Inflammatory macrophage (primary cell): ENCODE measurements at places on chromosomes 12 and 14.

- no peak for DNase-seq
These were observed 43.2 kb downstream of the SSPN start for GRCh38 chr12:26238341-26239121.

- no peak for DNase-seq
These were observed 9.4 kb upstream of the PTGR2 start for GRCh38 chr14:73842201-73842600.

- no peak for DNase-seq
These were observed 100.2 kb upstream of the PRICKLE1 start for GRCh38 chr12:42689699-42690098.

DNA sequence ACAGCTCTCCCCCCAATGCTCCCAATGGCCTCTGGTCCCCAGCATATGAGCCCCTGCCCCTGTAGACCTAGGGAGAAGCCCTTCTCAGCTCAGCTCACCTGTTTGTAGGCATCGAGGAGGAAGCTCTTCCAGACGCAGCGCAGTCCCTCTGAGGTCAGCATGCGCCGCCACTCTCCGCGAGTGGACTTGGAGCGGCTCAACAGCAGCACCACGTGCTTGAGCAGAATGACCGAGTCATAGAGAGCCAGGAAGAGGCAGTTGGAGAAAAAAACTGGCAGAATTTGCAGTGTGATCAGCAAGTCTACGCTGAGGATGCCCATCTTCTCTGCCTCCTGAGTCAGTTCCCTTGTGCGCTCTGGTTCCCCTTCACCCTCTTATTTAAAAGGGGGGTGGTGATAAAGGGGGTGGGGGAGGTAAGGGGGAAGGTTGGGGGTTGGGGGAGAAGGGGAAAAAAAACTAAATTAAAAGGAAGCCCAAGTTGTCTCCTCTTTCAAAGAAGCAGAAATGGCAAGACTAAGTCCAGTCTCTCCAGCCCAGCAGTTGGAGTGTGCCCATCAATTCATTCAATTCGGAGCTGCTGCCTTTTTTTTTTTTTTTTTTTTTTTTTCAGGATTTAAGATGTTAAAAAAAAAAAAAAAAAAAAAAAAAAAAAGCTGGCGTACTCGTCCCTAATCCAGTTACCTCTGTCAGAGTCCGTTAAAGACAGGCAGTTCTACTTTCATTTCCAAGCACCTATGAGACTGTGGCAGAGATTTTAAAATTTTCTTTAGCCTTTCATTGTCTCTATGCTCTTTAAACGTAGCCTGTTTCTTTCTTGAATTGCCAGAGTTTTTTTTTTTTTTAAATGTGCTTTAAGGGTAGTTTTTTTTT is at the start of gene DIO2:
DIO2 (minus strand) TSS at position 352 of the 870 bp plus-strand sequence; CDS start at position 320, 32 bp downstream.
- DNase-seq: no peak

DNA sequence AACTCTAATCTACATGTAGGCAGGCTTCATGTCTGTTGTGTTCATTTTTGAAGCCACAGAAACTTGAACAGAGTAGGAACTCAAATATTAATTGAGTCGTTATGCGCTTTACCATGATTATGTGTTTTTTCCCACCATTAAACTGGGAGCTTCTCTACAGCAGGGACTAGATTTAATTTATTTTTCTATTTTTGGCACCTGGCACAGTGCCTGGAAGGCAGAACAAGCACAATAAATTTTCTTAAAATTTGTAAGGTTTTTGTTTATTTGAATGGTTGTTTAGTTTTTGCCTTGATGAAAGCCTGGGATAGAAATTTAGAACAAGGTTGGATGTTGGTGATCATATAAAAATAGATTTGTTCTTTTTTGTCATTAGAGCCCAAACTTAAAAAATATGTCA is 221.7 kb upstream of the PLEKHG7 start:
- no peak for DNase-seq

DNA sequence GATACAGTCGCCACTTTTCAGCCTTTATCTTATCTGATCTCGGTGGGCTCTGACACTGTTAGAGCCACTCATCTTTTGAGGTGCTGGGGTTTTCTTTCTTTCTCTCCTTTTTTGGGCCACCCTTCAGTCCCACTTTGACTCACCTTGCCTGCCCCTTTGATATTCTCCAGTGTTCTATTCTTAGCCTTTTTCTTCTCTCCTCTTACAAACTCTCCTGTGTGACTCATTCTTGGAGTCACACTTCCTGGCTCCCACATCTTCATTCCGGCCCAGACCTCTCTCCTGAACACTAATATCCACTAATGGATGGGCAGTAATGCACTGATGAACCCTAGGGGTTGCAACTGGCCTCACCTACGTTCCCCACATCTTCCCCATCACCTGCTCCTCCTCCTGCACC is 2.2 kb upstream of the DCD start:
- no peak for DNase-seq

- no peak for DNase-seq
These were observed 127.2 kb downstream of the RBM19 start for GRCh38 chr12:113838896-113839295.

DNA sequence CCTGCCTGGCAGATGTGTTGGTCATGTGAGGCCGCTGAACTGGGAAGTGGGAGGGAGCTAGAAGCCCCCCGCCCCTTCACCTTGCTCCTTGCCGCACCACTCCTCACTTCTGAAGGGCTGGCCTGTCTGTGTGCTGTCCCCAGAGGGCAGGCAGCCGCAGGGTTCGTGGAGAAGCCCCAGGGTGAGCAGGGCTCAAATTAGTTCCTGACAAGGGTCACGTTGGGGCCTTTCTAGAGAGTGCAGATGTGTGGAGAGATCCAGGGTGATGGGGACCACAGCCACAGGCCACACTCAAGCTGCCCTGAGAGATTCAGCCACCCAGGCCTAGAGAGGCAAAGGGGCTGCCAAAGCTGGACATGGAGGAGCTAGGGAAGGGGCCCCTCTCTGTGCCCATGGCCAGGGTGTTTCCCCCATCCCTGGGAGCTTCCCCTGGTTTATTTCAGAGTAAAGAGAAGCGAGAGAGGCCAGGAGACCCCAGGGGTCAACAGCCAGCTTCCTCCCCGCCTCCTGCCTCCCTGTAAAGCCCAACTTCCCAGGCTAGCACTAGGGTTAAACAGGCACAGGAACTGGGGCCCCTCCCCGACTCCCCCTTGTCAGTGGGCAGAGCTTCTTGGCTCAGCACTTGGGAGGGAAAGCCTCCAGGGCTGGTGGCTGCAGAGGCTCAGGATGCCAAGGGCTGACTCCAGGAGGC is 16.2 kb downstream of the SLC25A29 start:
- DNase-seq: no peak

DNA sequence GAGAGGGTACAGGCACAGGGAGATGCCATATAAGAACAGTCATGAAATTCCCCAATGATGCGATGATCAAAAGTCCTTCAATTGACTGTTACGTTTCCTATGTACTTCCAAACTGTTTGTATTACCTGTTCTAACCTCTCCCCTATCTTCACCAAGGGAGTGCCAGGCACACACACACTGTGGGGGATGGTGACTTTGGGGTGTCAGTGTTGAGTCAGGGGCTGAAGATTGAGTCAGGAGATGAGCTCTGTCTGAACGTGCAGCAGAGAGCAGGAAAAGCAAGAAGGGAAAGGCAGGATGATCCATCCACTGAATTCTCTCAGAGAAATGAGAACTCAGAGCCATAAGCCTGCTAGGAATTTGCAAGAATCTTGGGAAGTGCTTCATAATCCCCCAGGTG is 153.4 kb downstream of the EFCAB11 start:
- DNase-seq: no peak

DNA sequence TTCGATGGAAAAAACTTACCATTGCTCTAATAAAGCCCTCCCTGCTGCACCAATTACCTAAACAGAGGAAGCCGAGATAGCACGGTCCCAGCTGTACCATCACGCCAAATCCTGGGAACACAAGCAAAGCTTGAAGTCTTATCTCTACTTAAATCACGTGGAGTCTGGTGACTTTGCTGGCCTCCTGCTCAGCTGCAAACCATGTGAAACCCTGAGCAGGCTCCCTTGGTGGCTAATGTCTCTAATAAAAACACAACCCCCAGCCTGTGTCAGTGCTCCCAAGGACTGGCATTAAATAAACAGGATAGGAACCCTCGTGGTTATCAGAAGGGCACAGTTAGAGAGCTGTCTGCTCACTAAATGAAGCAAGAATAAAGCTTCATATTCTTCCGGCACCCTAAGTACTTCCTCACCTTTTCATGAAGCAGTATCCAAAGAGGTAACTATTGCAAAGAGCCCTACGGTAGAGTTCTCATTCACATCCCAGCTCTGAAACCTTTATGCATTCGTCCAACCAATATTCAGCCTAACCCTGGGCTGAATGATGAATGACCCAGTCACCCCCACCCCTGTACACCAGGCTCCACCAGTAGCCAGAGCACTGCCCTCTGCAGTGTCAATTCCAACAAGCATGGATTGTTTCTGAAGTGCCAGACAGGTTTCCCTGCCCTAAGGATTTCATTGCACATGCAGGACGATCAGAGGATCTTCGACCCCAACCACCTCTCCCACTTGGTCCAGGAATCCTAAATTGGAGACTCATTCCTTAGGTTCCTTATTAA is 452.7 kb upstream of the TMPO start:
- no peak for DNase-seq

DNA sequence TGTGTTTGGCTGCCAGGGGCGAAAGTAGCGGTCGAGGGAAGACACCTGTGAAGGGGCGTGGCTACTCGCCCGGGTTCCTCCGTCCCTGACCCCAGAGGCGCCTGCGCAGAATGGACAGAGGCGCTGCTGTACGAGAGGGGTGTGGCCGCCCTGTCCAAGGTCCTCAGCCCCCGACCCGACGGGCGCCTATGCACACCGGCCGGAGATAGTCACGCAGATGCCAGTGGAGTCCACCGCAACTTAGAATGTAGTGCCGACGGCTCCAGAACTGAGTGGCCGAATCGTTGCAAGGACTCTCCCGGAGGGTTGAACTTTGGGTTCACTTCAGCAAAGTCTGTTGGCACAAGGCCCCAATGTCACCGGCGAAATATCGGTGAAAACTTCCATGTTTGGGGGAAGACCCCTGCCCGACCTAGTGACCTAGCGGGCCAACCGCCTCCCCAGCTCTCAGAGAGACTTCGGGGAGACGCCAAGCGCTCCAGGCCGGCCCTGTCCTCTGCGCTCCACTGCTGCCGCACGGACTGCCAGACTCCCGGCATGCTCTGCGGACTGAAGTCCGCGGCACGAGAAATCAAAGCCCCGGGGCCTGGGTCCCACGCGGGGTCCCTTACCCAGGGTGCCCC is 541 bp upstream of the RNU6-7 start:
- no peak for DNase-seq

GRCh38 chr12:110943373-110943772 is 23.0 kb upstream of the MYL2 start:
- no peak for DNase-seq

DNA sequence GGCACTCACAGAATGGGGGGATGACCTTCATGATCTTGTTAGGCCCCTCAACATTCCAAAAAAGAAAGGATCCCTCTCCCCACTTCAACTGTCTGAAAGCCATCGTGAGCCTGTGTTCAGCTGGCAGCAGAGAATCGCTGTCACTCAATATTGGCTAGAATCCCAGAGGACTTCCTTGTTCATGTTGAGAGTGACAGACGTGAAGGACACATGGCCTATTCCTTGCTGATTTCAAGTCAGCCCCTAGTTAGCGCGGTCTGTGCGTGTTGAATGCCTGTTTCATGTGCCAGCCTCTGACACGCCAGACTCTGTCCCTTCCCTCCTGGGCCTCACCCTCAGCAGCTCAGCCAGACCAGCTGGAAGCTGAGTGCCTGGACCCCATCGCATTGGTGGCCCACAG is 43.1 kb downstream of the DNAH10 start:
- DNase-seq: no peak

- DNase-seq: peak; percentile 62
These were observed 38.4 kb upstream of the CPM start for GRCh38 chr12:68971404-68971803.

GRCh38 chr12:25957793-25958427 is 572 bp upstream of the RASSF8 start:
- DNase-seq: no peak

- no peak for DNase-seq
These were observed 36.0 kb downstream of the MAP3K9 start for GRCh38 chr14:70773182-70773862.

DNA sequence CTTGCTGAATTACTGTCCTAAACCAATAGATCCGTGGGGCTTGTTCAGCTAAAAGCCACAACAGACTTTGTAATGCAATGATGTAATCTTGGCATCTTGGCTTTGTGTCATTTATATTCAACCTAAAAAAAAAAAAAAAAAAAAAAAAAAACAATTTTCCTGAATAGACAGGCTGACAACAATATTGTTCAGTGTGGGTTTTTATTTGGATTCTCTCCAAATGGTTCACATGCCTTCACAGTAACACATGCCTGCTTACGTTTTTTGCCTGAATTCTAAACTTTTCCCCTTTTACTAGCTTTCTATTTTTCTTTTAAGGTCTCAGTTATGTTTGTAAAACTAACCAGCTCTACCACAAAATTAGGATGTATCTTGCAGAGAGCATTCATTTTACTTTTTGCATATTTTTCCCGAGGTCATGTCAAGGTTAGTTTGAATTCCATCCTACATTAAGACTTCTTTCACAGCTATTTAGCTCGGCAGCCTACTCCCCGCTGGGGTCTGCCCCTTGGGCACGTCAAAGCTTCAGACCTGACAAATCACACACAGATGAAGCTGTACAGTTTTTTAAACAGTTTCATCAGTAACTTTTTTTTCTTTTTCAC is 213.7 kb upstream of the NPAS3 start:
- DNase-seq: no peak

- DNase-seq: no peak
These were observed 77.4 kb downstream of the SCARB1 start for GRCh38 chr12:124786061-124786964.

GRCh38 chr12:40192704-40193255 is 32.0 kb upstream of the LRRK2 start:
- peak; percentile 47 for DNase-seq
